ENCODE measurements at places on chromosomes 13 and 19.
A peak's percentile ranks its signal among the peaks of the same experiment; 100 is the strongest.

GRCh38 chr19:31960474-31960873 is 384.9 kb upstream of the ZNF507 start:
- DNase-seq, result no peak

DNA sequence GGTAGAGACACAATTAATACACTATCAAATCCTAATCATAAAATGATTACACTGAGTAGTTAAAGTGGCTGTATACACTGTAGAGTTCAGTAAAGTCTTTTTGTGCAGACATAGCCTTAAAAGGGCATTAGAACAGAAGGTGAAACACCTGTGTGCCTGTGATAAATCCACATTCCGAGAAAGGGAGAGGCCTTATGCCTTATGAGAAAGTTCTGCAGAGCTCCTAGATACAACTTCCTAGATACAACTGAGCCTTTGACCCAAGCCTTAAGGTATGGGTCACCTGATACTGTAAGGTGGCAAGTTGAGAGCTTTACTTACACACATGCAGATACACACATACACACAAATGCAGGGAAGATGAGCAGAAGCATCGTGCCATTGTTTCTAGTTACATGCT is 6.3 kb downstream of the SERP2 start:
- DNase-seq, result no peak

DNA sequence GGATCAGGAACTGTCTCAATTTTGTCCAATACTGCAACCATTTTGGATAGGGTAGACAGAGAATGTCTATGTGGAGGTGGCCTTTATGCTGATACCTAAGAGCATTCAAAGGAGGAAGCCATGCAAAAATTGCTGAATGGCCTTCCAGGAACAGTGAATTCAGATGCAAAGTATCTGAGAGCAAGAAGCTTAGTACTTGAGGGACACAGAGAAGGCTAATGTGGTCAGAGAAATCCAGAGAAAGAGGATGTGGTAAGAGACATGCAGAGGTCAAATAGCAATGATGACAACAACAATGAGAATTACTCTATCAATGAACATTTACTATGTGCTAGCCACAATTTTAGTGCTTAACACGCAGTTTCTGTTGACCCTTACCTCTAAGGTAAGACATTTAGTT is 785.6 kb upstream of the KLHL1 start:
- DNase-seq, result no peak

- no peak for DNase-seq
Measured at GRCh38 chr13:70613295-70613694, 505.0 kb upstream of the KLHL1 start.

- DNase-seq, result no peak
Measured at GRCh38 chr13:114106526-114106925, 25.9 kb downstream of the RASA3 start.

- DNase-seq, result no peak
Measured at GRCh38 chr13:105272660-105273631, 1262.5 kb downstream of the EFNB2 start.

DNA sequence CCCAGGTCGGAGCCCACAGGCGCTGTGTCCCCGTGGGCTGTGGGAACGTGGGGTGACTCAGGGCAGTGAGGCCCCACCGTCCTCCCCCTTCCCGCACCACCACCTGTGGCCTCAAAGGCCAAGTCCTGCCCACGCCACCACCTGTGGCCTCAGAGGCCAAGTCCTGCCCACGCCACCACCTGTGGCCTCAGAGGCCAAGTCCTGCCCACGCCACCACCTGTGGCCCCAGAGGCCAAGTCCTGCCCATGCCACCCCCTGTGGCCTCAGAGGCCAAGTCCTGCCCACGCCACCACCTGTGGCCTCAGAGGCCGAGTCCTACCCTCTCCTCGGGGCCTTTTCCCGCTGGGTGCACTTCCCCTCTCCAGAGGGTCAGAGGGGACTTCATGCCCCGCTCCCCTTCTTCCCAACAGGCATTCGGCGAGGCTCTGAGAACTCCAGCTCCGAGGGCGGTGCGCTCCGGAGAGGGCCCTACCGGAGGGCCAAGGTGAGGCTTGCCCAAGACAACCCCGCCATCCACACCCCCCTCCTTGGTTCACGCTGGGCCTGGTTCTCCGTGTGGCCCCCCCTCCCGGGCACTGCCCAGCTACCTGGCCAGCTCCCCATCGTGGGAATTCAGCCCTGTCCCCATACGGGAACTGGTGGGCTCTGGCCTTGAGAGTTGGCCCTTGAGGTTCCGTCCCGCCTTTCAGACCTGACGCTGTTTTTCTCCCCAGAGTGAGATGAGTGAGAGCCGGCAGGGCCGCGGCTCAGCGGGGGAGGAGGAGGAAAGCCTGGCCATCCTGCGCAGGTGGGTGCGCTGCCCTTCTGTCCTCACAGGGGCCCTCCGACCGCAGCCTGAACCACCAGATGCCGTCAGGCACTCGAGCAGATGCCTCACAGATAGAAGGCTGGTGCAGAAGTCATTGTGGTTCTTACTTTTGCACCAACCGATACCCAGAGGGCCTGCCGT is 27.4 kb upstream of the F7 start:
- DNase-seq, result no peak

GRCh38 chr19:30790056-30790680 is 418.0 kb downstream of the ZNF536 start:
- peak; percentile 3 for DNase-seq

DNA sequence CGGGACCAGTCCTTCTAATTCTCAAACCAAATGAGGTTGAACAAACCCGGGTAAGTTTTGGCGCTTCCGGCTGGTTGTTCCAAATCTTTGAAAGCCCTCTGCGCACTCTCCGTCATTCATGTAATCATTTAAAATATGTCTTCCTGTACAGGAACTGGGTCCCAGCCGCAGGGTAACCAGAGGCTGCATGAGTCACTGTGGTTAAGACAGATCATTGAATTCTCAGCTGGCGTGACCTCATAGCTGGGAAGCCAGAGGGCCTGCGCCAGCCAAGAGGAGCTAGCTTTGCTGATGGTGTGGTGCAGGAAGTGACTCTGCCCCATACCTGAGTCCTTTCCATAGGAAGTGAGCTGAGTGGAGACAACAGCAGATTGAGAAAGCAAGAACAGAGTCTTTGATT is 135.2 kb downstream of the TSHZ3 start:
- peak; percentile 75 for DNase-seq

GRCh38 chr13:51225029-51225428 is 2.8 kb downstream of the FAM124A start:
- DNase-seq, result no peak

DNA sequence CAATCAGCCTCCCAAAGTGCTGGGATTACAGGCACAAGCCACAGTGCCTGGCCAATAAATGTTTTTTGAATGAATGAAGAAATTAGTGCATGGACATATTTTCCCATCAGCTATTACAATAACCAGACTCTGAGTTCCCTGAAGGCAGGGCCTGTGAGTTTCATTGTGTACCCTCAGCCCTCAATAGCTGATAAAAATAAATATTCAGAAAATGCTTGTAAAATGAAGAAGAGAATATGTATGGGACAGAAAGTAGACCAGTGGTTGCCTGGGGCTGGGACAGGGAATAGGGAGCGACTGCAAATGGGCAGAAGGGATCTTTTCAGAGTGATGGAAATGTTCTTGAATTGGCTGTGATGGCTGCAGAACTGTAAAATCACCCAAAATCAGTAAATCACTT is 28.8 kb downstream of the NUMBL start:
- no peak for DNase-seq

DNA sequence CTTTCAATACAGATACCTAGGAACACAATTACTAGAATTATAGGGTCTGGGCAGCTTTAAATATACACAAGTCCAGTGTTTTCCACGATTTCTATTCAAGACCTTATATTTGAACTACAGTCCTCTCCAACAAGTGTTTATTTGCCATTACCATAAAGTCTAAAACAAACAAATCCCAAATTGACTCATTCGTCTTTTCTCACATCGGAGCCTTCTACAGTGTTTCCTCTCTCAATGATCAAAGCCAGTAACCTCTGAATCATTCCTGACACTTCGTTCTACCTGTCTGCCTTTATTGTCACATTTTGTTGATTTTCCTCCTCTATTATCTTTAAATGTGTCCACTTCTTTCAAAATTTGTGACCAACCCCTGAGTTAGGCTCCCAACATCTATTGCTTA is 1356.5 kb upstream of the SLC10A2 start:
- no peak for DNase-seq

DNA sequence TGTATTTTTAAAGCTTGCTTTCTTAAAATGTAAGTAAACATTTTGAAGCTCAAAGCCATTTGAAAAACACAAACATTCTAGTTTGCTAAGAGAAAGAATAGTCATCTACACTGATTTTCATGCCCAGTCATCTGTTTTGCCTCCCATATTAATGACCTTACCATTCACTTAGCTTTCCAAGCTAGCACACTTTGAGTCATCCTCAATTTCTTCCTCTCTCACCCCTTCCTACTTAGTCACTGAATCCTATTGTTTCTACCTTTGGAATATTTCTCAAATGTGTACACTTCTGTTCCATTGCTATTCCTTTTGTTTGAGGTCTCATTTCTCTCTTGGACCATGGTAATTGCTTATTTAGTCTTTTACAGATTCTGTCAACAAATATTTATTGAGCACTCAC is 7.3 kb upstream of the HS6ST3 start:
- no peak for DNase-seq

- no peak for DNase-seq
Measured at GRCh38 chr19:49857061-49857837, 6.3 kb downstream of the PTOV1 start.

- no peak for DNase-seq
Measured at GRCh38 chr13:83121896-83122295, 760.4 kb downstream of the SLITRK1 start.

DNA sequence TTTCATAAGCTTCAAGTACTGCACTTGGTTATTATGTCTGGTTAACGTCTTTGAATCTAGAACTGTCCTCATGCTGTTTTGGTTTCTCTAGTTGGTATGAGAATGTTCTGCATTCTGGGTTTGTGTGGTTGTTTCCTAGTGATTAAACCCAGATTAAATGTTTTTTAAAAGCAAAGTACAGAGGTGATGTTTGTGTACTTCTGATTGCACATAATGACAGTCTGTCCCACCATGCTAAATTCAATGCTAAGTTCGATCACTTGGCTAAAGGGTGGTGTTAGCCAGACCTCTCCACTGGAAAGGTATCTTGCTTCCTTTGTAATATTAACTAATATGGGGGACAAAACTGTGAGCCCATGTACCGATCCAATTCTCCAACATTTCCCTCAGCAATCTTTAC is 14.6 kb downstream of the N4BP2L1 start:
- no peak for DNase-seq

DNA sequence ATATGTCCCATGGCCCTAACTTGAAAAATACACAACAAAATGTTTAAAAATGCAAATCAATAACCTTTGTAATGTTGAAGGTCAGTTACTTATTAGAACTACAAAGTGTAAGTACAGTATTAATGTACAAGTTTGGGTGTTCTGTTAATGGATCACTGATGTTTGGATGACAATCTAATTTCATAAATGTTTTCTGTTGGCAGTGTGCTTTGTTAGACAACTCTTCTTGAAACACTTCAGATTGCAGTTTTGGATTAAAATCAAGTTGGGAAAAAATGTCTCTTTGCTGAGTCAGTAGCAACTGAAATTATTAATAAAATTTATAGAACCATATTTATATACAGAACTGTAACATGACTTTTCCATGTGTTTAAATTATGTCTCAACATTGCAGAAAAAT is 1063.5 kb upstream of the PCDH9 start:
- no peak for DNase-seq

- DNase-seq, result no peak
Measured at GRCh38 chr19:53896682-53897081, 12.4 kb upstream of the CACNG7 start.

- no peak for DNase-seq
Measured at GRCh38 chr13:100636441-100636840, 38.2 kb downstream of the TMTC4 start.

DNA sequence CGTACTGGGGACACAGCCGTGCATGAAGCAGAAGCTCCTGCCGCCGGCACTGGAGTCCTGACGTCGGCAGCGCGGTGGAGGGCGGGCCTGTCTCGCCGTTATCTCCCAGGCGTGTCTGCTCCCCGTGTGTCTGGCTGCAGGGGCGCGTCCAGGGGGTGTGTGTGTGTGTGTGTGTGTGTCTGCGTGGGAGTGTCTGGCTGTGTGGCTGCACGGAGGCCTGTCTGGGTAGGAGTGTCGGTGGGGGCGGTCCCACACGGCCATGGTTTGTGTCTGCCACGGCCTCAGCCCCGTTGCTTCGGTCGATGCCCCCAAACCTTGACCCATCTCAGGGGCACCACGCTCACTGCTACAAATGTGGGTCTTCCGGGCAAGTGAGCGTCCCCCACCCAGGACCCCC is 18.3 kb downstream of the ARID3A start:
- DNase-seq, result peak; percentile 32

DNA sequence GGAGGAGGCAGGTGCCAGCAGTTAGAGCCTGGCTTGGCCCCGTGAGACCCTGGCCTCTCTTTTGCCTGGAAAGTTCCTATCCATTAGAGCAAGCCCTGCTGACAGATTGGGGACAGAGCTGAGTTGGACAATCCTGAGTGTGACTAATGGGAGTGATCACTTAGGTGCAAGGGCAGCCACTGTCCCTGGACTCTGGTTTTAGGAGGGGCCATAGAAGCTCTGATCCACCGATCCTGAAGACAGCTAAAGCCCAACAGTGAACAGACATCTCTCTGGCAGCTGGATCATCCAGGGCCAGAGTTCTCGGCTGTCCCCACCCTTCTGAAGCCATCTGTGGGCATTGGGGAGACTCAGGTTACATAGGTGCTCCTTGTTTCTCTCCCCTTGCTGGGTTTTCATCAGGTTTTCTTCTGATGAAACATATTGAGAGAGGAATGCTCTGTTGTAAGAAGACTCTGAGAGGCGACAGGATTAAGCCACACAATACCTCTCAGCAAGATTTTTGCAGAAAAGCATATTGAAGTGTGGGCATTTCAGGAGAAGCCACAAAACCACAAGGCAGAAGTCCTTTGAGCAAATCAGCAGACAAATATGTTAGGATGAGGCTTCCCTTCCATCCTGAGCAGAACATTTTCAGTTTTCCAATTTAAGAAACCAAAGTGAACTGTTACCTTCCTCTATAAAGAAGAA is 288.0 kb upstream of the MAB21L1 start:
- no peak for DNase-seq

- DNase-seq, result no peak
Measured at GRCh38 chr19:33303791-33304345, 1.5 kb upstream of the CEBPA start.

DNA sequence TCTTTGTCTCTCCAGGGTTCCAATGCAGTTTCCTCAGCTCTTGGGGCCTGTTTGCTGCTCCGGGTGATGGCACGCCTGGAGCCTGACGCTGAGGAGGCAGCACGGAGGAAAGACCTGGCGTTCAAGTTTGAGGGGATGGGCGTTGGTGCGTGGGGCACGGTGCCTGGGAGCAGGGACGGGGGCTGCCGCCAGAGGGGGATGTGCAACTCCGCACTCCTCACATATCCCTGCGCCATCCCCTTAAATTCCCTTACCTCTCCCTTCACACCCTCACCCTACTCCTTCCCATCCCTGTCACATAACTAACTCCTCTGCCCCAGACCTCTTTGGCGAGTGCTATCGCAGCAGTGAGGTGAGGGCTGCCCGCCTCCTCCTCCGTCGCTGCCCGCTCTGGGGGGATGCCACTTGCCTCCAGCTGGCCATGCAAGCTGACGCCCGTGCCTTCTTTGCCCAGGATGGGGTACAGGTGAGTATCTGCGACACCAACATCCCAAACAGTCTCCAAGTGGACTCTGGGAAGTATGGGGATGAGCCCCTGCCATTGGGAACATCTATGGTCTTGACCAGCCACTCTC is 31.1 kb downstream of the TRPM4 start:
- no peak for DNase-seq
